ENCODE measurements at places on chromosomes 16 and 17. TPM values are rescaled to one million over a fixed set of nuclear protein-coding genes. Genes with fewer than 3 reads are reported as not detected.

The MAF gene
- total RNA-seq, result 0.24 TPM

The VASN gene
- 5.4 TPM for total RNA-seq

The ZC3H18 gene
- 75.9 TPM for total RNA-seq

The CHST6 gene
- 5.0 TPM for total RNA-seq

The SPNS3 gene
- not detected for total RNA-seq

The GRAP gene
- total RNA-seq, result not detected

The EPOP gene
- total RNA-seq, result 5.9 TPM

The PIK3R5 gene
- total RNA-seq, result 0.09 TPM

The MYH1 gene
- 0.46 TPM for total RNA-seq

The RFWD3 gene
- total RNA-seq, result 138 TPM

The PLK1 gene
- total RNA-seq, result 227 TPM

The ORMDL3 gene
- 20.8 TPM for total RNA-seq

The TRAPPC1 gene
- total RNA-seq, result 111 TPM

The ORC6 gene
- 86.2 TPM for total RNA-seq

The HSD17B2 gene
- total RNA-seq, result 4.9 TPM

The COQ7 gene
- 24.3 TPM for total RNA-seq

The NAGS gene
- total RNA-seq, result 0.50 TPM

The VKORC1 gene
- 85.0 TPM for total RNA-seq

The CNGB1 gene
- not detected for total RNA-seq

The ZNF778 gene
- total RNA-seq, result 14.0 TPM

The RNF43 gene
- total RNA-seq, result 0.04 TPM

The HGS gene
- 145 TPM for total RNA-seq

The PRSS21 gene
- total RNA-seq, result not detected

The EMC6 gene
- total RNA-seq, result 70.9 TPM
